ENCODE measurements at places on chromosomes 3 and 15.

GRCh38 chr3:29751647-29752314 is 470.9 kb downstream of the RBMS3 start:
- no peaks in the 10 kb centered on the region for H3K36me3 ChIP-seq
- H3K27me3 ChIP-seq: no peaks in the 10 kb centered on the region
- DNase-seq: no peak
- no peak overlapping the region for H3K27ac ChIP-seq
- no peak overlapping the region for H3K4me3 ChIP-seq

GRCh38 chr3:81951106-81951505 is 189.7 kb upstream of the GBE1 start:
- H3K4me1 ChIP-seq: no peaks in the 10 kb centered on the region
- no peak overlapping the region for H3K4me3 ChIP-seq
- H3K36me3 ChIP-seq: no peaks in the 10 kb centered on the region
- H3K27me3 ChIP-seq: no peaks in the 10 kb centered on the region
- no peak overlapping the region for H3K27ac ChIP-seq

- peaks cover 6% of the 10 kb centered on the region for H3K4me1 ChIP-seq
- H3K27me3 ChIP-seq: peaks cover 37% of the 10 kb centered on the region
- no peak overlapping the region for H3K27ac ChIP-seq
- no peaks in the 10 kb centered on the region for H3K36me3 ChIP-seq
- no peak overlapping the region for H3K4me3 ChIP-seq
Measured at GRCh38 chr15:71743861-71744382, 66.4 kb upstream of the NR2E3 start.

DNA sequence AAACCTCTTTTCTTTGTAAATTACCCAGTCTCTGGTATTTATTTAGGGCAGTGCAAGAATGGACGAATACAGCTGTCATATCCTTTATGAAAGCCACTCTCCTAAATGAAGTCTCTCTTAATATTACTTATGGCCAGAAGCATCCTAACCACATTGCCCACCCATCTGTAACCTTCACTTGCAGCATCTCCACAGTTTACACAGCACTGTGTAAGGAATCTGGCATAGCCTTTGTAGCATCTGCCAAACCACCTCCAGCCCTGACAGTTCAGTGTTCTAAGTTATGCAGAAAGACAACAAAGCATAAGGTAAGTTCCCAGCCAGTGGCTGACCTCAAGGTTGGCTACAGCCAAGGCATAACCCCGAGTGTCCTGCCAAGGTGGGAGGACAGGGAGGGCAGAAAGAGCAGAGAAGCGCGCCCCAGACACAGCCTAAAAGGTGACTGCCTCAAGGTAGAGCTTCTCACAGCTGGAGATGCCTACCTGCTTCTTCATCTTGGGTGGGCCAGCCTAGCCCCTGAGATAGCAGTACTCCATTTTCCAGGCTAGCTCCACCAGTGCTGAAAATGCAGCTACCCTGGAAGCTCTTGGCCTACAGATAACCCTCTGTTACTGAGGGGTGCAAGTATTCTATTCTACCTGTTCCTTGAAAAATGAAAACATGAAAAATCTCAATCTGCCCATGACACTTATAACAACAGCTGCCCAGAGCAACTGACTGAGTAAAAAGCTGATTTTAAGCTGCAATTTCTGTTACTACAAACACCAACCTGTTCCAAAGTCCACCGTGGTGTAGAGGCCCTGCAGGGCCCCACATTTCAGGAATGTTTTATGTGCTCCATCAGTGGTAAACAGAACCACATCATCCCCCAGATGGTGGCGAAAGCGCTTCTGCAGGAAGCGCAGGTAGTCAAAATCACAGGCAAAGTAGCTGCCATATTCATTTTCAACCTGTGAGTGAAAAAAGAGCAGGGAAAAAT is 39.3 kb downstream of the GLB1 start:
- peak overlapping the region; percentile 32 for H3K4me3 ChIP-seq
- DNase-seq: no peak
- H3K4me1 ChIP-seq: peaks cover 38% of the 10 kb centered on the region
- peak overlapping the region; percentile 73 for H3K27ac ChIP-seq
- no peaks in the 10 kb centered on the region for H3K27me3 ChIP-seq

DNA sequence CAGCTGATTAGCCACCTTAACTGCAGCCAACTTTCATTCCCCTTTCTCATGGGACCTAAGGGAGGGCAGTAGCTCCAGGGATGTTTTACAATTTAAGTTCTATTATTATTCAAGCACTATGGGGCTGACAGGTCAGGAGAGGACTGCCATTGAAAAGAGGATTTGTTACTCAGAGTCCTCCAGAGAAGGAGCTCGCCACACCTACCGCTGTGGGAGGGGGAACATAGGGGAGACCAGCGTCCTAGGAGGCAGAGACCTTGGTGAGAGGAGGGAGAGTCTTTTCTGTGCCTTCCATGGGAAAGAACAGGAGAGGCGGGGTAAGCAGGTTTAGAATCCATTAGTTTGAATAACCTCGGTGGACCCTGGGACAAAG is 14.4 kb downstream of the ATP10A start:
- H3K4me3 ChIP-seq: peak overlapping the region; percentile 92
- H3K27ac ChIP-seq: peak overlapping the region; percentile 95
- no peaks in the 10 kb centered on the region for H3K27me3 ChIP-seq
- no peaks in the 10 kb centered on the region for H3K36me3 ChIP-seq
- DNase-seq: no peak
- H3K4me1 ChIP-seq: peaks cover 53% of the 10 kb centered on the region

DNA sequence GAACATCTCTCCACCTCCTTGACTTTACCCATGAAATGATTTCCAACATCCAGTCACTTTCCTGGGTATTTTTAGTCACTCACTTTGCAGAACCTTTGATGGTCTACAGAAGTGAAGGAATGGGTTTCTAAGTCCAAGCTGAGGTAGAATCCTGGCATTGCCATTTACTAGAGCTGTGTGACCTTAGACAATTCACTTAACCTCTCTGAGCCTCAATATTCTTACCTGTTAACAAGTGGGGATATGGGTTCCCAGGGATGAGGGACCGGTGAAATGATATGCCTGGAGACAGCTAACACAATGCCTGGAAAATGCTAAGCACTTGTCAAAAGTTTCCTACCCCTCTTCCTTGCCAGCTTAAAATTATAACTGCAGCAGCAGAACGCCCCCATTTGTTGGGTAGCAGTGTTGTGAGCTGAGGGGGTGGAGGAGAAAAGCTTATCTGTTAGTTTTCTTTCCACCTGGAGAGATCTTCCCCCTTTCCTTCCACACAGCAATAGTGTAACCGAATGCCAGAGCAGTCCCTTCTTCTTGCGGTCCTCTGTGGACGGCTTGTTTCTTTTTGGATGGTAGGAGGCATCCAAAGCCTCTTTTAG is 319.2 kb upstream of the LRRFIP2 start:
- H3K4me3 ChIP-seq: no peak overlapping the region
- H3K36me3 ChIP-seq: peaks cover 3% of the 10 kb centered on the region
- H3K4me1 ChIP-seq: no peaks in the 10 kb centered on the region
- no peak for DNase-seq
- H3K27ac ChIP-seq: no peak overlapping the region

DNA sequence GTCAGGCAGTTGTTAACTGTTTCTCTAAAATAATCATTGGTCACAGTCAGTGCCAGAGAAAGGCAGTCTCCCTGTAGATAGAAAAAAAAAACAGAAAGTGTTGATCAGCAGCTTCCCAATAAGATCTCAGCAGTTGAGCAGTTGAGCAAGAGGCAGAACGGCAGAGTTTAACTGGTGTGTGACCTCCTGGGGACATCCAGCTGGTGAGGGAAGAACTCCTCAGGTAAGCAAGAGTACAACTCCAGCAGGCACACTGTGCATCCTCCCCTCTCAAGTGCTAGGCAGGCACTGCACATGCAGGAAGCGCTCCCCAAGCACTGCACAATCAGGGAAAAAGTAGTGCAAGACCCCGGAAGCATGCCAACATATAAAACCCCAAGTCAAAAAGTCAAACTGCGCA is 1287.2 kb downstream of the NSUN3 start:
- H3K4me3 ChIP-seq: no peak overlapping the region
- H3K4me1 ChIP-seq: no peaks in the 10 kb centered on the region
- H3K36me3 ChIP-seq: no peaks in the 10 kb centered on the region
- H3K27ac ChIP-seq: no peak overlapping the region
- no peaks in the 10 kb centered on the region for H3K27me3 ChIP-seq
